M059J (cell line): ENCODE measurements at places on chromosomes 1 and 21.

- DNase-seq: no peak
Measured at GRCh38 chr1:235809688-235810397, 56.9 kb downstream of the LYST start.

- DNase-seq: peak; percentile 88
Measured at GRCh38 chr1:169003864-169004516, 102.5 kb upstream of the ATP1B1 start.

DNA sequence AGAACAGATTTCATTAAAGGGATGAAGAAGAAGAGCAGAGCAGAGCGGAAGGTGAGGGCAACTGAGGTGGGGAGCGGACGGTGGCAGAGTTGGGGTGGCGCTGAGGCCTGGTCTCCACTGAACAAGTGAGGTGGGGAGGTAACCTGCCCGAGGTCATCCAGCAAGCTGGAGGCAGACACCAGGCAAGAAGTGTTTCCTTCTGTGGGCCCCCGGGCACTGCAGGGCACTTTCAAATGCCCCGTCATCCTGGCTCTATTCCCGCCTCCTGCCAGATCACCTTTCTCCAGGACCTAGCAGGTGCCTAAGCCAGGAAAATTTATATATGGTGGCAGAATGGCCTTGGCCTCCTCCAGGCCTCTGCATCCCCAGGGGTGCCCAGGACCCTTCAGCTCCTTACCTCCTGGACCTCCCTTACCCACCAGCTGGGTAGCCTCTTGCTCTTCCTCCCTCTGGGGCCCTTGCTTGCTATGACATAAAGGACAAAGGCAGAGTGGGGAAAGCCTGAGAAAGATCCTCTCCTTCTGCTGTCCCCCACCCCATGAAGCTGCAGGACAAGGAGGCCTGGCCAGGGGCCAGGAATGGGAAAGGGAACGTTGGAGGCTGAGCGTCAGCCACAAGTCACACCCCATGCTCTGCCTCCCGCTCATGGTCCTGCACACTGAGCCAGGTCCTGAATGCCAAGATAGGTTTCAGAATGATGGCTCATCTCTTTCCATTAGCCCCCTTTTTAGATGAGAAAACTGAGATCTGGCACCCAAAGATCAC lies 29.0 kb downstream of the VWA5B1 start:
- DNase-seq: no peak

DNA sequence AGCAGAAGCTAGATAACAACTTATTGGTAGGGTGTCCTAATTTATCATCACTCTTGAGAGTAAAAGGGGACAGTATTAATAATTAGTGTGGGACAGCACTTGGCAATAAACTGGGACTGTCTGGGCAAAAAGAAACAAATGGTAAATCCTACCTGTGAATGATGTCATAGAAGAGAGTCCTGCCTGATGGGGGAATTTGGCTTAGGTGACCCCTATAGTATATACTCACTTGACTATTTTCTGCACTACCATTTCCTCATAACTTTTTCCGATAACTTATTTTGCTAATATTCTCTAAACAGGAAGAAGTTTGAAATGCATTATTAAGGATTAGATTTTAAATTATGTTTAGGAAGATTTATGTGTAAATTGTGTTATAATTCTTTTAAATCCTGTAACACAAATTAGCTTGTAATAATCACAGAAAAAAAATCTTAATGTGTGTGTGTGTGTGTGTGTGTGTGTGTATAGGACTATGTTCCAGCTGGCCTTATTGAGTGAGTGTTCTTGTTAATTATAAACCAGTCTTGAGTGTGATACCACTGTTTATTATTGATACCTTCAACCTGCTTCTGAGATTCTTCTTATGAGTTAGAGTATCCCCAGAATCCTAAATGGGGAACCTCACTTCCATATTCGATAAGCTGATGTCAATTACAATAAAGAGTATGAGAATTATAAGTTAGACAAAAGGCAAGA lies 144.2 kb upstream of the C1orf105 start:
- no peak for DNase-seq

DNA sequence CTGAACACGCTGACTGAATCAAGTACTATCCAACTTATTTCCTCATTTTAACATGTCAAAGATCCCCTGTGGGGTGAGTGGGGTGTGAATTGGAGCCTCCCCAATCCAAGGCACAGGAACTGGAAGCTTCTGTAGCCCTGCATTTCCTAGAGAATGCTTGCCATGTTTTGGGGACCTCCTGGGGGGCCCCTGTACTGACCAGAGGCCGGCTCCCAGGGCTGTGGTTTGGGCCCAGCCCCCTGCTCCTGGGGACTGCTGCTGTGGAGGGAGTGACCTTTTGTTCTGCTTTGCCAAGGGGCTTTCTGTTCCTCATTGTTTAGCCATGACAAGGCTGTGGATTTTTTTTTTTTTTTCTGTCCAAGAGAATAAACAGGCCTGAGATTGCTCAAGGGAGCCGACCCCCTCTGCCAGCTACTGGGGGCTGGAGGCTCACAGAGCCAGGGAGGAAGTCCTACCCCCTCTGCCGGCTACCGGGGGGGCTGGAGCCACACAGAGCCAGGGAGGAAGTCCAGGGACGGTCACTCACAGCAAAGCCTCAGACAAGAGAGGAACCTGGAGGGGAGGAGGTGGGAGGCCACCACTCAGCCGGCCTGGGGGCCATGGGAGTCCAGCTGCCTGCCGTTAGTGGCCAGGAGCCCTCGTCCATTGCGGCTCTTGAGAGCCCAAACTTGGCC lies 17.4 kb downstream of the TNFRSF1B start:
- peak; percentile 52 for DNase-seq

GRCh38 chr1:198892065-198892464 lies 253.2 kb downstream of the PTPRC start:
- DNase-seq: peak; percentile 56

- peak; percentile 65 for DNase-seq
Measured at GRCh38 chr1:147700042-147701006, 30.0 kb upstream of the ACP6 start.

GRCh38 chr21:45087022-45087823 lies 12.8 kb downstream of the ADARB1 start:
- DNase-seq: no peak

- no peak for DNase-seq
Measured at GRCh38 chr1:192709544-192709943, 73.6 kb downstream of the RGS13 start.

GRCh38 chr1:183956559-183957188 lies 80.9 kb downstream of the COLGALT2 start:
- DNase-seq: peak; percentile 87
